ENCODE measurements at places on chromosomes 3 and 15.
A peak's percentile ranks its signal among the peaks of the same experiment; 100 is the strongest.

- no peak for ATAC-seq
These were observed 24.6 kb upstream of the SRP14 start for GRCh38 chr15:40063563-40064011.

DNA sequence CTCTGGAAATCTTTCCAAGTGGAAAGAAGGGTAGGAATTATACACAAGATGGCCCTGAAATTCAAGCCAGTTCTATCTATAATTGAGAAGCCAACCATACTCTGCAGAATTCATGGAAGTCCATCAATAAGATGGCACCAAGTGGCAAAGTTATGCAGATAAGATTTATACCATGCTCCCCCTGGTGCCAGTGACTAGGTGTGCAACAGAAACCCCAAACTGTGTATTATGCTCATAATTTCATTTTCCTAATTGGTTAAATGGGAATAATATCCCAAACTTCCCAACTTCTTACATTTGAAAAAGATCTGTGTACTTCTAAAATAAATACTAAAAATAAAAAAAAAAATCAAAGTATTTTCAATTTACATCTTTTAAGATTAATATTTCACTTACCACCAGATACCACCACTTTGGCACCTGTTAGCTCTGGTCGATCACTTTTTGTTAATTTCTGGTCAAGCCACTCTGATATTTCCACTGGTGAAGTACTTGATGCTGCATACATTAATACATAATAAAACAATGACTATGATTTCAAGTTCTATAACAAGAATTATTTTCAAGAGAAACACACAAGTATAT, 25.9 kb downstream of the ETFA start:
- no peak for ATAC-seq

DNA sequence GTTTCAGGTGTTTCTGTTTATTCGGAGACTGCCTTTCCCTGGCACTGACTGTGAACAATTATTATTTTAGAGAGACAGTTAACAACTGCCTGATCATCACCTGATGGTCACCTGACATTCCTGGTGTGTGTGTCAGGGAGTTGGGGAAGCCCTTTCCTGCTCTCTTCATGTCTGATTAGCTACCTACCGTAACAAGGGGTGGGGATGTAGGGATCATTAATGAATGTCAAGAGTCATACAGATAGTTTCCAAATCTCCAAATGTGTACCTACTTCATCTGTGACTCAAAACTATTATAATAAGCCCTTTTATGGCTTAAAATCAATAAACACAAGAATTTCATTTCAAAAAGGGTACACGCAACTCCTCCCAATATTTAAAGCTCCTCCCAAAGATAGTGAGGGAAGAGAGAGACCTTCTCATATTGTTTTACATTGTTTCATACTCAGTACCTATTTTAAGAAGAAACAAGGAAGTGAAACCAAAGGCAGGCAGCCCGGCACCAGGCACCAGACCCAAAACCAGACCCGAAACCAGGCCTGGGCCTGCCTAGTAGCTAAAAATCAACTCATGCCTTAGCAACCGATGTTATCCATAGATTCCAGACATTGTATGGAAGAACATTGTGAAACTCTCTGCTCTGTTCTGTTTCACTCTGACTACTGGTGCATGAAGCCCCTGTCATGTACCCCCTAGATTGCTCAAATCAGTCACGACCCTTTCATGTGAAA, 844.9 kb upstream of the ALCAM start:
- ATAC-seq = no peak

- no peak for ATAC-seq
These were observed 4.1 kb downstream of the ZNF609 start for GRCh38 chr15:64464276-64465005.

DNA sequence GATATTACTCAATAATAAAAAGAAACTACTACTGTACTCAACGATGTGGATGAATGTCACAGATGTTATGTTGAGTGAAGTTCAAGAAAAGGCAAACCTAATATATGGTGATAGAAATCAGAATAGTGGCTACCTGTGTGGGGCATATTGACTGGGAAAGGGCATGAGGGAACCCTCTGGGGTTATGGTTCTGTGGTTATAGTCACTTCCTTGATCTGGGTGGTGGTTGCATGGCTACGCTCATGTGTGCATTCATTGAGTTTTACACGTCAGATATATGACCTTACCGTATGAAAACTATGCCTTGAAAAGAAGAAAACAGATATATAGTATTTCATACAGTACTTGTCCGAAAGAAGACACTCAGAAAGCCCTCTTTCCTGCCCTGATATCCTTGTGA, 331.0 kb upstream of the LRRFIP2 start:
- ATAC-seq = no peak

DNA sequence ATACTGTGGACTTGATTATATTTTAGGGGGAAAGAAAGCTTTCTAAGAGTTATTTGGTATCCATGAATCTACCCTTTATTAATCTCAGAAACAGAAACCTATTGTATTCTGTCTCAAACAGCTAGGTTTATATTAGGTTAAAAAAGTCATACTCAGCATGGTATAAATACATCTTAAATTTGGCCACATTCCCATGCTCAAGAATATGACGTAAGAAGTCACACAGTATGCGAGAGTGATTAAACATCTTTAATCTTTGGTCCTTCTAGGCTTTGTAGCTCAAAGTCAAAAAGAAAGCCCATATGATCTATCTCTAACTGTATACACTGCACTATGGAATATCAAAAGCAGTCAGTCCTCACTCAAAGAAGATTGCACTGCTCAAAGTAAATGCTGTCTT, 131.4 kb downstream of the EPHA3 start:
- ATAC-seq = peak; percentile 20

DNA sequence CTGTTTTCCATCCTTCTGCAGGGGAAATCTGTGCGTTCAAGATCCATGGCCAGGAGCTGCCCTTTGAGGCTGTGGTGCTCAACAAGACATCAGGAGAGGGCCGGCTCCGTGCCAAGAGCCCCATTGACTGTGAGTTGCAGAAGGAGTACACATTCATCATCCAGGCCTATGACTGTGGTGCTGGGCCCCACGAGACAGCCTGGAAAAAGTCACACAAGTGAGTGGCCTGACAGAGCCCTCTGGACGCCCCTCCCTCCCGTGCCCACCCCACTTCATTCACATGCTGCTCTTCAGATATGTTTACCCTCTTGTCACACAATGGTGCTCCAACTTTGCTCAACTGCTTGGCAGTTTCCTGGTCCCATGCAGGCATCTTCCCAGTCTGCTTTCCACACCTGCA, 274.3 kb upstream of the TRIM42 start:
- ATAC-seq = peak; percentile 29

GRCh38 chr3:103947062-103947461, 1419.6 kb upstream of the ALCAM start:
- no peak for ATAC-seq

- peak; percentile 79 for ATAC-seq
These were observed 8.9 kb upstream of the PXK start for GRCh38 chr3:58323529-58324390.

DNA sequence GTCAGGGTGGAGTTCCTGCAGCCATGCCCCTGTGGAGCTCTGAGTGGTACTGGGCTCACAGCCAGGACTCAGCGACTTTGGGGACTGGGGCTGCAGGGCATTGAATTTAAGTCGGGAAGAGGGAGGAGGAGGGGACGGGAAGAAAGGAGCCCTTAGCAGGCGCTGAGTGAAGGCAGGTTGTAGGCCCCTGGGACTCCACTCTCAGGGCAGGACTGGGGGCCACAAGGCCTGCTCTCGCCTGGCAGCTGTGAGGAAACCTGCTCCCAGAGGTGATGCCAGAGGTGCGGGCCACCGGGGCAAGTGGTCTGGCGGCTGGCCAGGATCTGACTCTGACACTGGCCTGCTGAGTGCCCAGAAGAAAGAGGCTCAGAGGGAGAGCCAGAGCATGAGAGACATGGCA, 73.5 kb downstream of the EPHB3 start:
- no peak for ATAC-seq

- no peak for ATAC-seq
These were observed 269.7 kb upstream of the ATP10A start for GRCh38 chr15:26132811-26133210.
